Sigmoid colon (tissue), 7 donors: ENCODE measurements at places on chromosomes 3 and 15. TPM values are rescaled to one million over a fixed set of nuclear protein-coding genes. Genes with fewer than 3 reads are reported as not detected.

DNA sequence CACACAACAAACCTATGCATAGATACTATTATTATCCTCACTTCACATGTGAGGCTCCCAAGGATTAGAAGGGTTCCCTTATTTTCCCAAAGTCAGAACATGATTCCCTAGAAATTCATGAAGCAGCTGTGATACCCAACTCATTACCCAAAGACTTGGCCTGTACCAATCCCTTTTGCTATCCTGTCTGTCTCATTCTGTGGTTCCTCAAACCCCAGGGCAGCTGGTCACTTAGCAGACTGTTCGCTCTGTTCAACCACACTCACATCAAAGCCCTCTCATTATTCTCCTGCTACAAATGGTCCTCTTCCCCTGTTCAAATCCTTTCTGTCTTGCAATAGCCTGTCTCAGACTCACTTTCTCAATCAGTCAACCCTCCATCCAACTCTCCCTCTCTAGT lies 154.3 kb upstream of the TRIM42 start:
- DNase-seq: no peak

DNA sequence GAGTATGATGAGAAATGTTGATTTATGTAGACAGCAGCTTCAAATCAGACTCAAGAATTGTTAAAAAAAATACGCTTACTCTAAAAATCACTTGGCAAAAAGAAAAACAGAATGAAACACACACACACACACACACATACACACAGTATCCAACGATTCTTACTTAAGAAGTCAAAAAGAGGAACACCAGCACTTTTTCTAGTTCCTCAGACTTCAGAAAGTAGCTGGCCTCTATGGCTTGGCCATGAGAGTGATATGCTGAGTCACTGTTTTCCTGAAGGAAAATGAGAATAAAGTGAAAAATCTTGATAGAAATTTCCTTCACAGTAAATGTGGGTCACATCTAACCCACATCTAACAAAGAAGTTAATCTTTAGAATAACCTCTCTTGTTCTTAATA lies 22.1 kb downstream of the CNTN3 start:
- no peak for DNase-seq

DNA sequence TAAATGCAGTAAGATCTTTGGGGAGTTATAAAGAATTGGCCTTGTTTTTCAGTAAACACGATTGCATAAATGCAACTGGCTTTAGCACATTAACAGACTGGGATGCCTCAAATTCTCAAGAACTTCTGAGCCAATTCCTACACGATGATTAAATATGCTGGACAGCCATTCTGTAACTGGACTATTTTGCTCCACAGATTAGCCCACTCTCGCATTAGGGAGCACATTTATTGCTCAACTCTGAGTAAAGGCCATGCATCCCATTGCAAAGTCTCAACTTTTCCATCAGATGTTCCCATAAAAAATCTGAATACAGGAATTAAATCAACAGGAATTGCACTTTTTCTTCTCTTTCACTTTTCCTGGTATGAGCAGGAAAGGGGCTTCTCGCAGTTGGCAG lies 66.7 kb upstream of the PRICKLE2 start:
- DNase-seq: peak; percentile 70

- DNase-seq: no peak
Observed at GRCh38 chr15:95857758-95858157, 472.7 kb upstream of the NR2F2 start.

DNA sequence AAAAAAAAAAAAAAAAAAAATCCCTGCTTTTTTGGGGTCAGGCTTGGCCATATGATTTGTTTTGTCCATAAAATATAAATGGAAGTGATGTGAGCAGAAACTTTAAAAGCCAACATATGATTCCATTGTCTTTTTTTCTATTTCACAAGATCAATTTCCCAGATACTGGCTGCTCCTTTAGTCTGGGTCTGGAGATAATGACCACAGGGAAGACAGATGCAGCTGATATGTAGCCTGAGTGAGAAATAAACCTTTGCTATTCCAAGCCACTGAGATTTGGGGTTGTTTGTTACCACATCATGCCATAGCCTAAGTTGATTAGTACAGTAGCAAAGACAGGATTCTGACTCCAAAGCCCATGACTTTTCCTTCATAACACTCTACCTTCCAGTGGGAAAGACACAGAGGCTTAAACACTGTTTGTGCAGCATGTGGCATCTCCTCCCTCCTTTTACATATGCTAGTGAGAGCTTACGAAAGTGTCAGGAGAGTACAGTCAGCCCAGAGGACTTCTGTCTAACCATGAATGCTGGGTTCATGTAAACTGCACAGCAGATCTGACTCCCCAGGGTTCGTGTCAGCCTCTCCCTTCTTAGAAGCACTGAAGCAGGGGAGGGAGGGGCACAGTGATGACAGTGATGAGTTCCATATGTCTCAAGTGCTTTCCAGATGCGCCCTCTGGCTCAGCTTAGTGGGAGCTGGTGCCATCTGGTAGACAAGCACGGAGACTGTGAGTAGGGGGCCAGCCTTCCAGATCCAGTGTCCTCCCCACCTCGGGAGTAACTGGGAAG lies 36.7 kb upstream of the SLC7A14 start:
- DNase-seq: peak; percentile 77

GRCh38 chr15:85597155-85597815 lies 197.4 kb downstream of the KLHL25 start:
- no peak for DNase-seq

- no peak for DNase-seq
Observed at GRCh38 chr15:41024131-41024530, 70.9 kb downstream of the CHAC1 start.

DNA sequence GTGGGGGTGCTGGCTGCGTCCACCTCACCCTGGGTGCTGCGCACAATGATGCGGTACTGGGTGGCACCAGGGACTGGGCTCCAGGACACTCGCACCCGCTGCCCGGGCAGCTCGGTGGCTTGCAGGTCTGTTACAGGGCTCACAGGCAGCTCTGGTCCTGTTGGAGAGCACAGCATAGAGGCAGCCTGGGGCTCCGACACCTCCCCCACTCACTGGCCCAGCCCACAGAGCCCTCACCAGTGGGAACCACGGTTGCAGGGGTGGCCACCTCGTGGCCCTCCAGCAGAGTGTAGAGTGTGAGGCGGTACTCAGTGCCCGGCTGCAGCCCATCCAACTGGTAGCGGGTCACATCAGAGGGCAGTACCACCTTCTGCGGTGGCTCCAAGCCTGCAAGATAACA lies 3.7 kb downstream of the COL7A1 start:
- no peak for DNase-seq

DNA sequence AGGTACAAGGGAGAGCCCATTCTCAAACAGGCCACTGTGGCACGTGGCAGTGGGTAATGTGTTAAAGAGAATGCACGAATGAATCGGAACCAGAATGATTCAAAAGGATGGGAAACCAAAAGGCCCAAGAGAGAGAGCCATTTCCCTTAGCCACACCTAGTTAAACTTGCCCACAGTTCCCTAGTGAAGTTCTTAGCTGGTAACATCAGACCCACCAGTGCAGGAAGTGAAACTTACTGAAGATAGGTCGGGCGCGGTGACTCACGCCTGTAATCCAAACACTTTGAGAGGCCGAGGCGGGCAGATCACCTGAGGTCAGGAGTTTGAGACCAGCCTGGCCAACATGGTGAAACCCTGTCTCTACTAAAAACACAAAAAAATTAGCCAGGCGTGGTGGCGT lies 97.1 kb downstream of the MEX3B start:
- DNase-seq: no peak

DNA sequence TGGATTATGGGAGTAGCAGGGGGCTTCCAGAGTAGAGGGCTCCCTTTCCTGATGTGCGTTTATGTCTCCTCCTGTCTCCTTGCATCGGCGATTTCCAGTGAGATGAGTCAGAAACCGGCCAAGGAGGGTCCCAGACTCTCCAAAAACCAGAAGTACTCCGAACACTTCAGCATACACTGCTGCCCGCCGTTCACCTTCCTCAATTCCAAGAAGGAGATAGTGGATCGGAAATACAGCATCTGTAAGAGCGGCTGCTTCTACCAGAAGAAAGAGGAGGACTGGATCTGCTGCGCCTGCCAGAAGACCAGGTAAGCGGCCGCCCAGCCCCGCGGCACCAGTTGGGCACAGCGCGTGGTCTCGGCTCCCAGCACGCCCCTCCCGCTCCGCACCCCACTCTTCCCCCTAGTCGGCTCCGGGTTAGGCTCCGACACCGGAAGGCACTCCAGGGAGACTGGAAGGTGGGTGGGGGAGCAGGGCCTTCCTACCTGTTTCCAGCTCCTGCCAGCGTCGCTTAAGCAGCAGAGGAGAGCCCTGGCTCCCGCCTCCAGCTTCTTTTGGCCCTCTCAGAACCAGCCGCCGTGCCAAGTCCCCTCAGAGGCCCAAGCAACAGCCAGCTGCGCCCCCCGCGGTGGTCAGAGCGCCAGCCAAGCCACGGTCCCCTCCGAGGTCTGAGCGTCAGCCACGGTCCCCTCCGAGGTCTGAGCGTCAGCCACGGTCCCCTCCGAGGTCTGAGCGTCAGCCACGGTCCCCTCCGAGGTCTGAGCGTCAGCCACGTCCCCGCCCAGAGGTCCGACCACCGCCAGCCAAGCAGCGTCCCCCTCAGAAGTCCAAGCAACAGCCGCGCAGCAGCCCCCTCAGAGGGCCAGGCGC lies 34.7 kb downstream of the MOBP start:
- no peak for DNase-seq

DNA sequence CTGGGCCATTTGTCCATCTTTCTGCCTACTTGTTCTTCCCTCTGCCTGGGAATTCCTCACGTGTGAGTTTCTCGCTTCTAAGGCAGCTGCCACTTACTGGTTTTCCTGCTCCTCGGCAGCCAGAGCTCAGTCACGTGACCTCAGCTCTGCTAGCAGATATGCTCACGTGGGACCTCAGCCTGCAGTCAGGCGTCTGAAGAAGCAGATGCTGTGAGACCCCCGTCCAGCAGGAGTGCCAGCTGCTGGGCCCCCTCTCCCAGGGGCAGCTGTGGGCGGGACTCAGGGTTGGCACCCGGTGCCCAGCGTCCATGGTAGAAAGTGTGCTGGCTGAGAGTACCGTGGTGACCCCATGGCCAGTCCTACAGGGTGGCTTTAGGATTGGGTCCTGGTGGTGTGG lies 161.3 kb upstream of the TLE3 start:
- peak; percentile 88 for DNase-seq

GRCh38 chr3:9767418-9767817 lies 2.3 kb downstream of the CAMK1 start:
- DNase-seq: no peak

DNA sequence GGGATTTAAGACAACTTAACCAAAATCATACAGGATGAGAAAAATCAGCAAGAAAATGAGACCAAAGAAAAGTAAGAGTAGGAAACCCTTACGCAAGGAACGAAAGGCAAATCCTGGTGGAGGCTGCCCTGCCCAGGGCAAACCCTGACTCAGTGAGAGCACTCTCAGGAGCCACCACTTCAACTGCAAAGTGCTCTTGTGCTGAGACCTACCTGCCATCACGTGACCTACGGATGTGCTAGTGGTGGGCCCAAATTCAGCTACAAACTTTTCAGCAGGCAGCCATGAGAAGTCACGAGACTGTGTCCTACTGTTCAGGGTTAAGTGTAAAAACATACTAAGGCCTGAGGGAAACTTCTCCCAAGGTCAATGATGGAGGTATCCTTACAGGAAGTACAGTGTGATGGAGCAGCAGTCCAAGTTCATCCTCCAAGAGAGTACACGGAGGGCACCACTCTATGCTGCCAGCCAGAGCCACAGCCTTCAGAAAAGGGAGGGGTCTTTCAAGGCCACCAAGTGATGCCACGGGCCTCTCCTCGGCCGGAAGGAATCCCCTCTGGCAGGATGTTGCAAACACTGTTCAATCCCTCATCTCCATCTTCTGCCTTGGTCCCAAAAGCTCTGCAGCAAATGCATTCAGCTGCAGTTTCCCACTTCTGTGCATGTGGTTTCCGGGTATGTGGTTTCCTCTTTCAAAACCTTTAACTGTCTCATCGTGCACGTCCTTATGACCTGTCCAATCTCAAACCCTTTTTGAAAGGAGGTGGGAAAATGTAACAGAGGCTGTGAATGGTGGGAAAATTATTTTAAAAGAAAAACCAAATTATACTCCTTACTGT lies 9.5 kb downstream of the CHSY1 start:
- no peak for DNase-seq

- no peak for DNase-seq
Observed at GRCh38 chr3:141538568-141539240, 51.9 kb downstream of the RASA2 start.

GRCh38 chr3:159632851-159633250 lies 355.8 kb upstream of the IL12A start:
- DNase-seq: no peak

DNA sequence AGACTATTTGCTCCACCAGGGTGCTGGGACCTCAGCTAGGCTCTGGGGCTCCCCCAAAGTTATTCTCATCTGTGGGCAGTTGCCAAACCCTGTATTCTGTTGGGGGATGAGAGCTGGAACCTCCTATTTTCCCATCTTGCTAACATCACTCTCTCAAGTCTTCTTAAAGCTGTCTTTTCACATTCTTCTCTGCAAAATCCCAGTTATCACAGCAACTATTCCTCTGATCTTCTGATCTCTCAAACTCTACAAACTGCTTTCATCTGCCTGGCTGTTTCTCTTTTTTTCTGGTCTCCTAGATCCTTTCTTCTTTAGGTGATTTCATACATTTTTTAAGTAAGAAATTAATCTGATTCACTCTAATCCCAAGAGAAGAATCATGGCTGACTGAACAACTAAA lies 10.7 kb upstream of the ADAMTSL3 start:
- DNase-seq: no peak

DNA sequence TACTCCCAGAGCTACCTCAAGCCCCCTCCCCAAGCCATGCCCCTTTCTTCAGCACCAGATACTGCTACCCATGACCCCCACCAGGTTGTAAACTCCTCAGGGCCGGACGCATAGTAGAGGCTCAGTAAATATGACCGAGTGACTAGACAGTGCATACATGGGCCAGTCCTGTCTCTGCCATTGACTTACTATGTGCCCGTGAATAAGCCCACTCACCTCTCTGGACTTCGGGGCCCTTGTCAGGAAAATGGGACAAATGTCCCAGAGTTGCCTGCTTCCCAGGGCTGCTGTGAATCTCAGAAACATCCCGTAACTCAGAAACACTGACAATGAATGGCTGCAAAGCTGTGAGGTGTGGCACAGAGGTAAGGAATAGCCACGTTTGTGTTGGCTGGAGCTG lies 48.2 kb upstream of the FGD5 start:
- DNase-seq: no peak

- DNase-seq: no peak
Observed at GRCh38 chr15:78162038-78162437, 12.9 kb downstream of the IDH3A start.

DNA sequence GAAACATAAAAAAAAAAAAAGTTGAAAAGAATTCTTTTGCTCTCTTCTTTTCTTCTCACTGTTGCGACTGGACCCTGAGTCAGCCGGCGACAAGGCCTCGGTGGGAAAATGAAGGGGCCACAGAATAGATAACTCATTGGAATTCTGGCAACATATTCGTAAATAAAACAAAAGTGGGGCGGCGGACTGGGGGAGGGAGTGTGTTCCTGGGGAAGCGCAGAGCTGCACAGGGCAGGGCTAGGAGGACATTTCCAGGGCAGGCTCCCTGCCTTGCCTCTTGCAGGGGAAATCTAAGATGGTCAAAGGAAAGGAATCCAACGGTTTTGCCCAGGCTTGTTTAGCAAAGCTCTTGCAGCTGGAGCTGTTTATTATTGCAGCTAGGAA lies 1042.8 kb upstream of the NR2F2 start:
- DNase-seq: no peak

- DNase-seq: no peak
Observed at GRCh38 chr3:145370870-145371269, 790.1 kb downstream of the PLOD2 start.

MAGEL2 gene
- 0.83 TPM for total RNA-seq

CNTN3 gene
- 1.2 TPM for total RNA-seq

FBLN2 gene
- 18.7 TPM for total RNA-seq

NMNAT3 gene
- 24.6 TPM for total RNA-seq

PIK3CA gene
- 44.6 TPM for total RNA-seq

SSUH2 gene
- 0.55 TPM for total RNA-seq

CACNA2D2 gene
- total RNA-seq: 0.49 TPM

CILP gene
- total RNA-seq: 110 TPM
